Ascending aorta (tissue), 2 donors: ENCODE measurements at places on chromosomes 7 and 10. TPM values are rescaled to one million over a fixed set of nuclear protein-coding genes. Genes with fewer than 3 reads are reported as not detected.

DNA sequence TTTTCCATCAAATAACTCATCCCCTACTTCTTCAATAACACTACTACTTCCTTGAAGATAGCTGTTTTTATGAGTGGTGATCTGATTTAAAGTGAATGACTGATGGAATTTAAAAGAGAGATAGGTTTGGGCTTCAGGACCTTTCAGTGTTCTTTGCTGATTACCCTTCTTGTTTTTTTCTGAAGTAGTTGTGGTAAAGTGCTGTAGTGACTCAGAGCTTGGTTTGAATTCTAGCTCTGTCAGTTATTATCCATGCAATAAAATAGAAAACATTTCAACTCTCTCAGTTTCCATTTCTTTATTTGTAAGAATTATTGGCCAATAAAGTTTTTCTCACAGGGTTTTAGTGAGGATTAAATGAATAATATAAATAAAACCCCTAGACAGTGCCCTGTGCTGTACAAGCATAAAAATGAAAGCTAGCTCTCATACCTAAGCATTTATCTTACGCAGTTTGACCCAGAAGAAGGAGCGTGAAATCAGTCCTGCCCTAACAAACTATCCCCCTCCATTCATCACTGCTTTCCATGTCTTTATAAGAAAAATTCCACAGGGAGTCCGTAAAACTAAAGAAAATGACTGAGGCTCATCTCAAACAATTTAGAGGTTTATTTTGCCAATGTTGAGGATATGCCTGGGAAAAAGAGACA, 25.1 kb upstream of the AKAP9 start:
- no peaks in the 10 kb centered on the region for H3K4me1 ChIP-seq
- no peaks in the 10 kb centered on the region for H3K36me3 ChIP-seq
- no peak for DNase-seq
- no peak overlapping the region for H3K4me3 ChIP-seq
- H3K27me3 ChIP-seq = no peaks in the 10 kb centered on the region

DNA sequence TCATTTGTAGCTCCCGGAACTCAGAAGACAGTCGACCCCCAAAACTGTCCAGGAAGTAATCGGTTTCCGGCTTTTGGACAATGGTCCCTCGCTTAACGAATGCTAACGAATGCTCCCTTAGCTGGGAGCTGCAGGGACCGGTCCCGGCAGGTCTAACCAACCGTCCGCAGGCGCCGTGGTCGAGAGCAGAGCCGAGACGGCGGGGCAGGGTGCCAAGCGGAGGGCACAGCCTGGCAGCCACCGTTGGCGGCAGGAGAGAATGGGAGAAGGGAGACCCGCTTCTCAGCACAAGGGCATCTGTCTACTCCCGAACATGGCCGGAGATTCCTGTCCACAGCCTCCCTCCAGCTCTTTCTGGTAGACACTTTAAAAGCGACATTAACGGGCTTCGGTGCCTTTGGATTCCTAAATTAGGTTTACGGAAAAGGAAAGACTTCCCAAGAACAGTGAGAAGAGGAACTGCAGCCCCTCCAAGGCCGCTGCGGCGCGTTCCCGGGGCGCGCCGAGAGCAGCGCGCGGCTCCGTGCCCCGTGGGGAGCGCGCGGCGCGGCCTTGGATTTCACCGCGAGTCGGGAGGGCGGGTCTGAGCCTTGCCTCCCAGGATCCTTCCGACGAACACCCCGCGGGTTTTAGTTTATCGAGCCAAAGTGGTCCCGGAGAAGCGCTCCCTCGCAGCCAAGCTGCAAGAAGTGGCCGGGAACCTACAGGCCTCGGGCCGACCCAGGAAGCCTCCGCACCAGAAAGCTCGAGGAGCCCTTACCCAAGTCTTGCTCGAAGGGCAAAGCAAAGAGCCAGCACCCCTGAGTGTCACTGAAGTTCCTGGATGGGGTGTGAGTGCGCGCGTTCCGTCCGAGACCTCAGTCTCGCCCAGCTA, 3.6 kb upstream of the TBX20 start:
- H3K36me3 ChIP-seq = no peaks in the 10 kb centered on the region
- H3K4me1 ChIP-seq = no peaks in the 10 kb centered on the region
- H3K27me3 ChIP-seq = peaks cover 8% of the 10 kb centered on the region
- H3K4me3 ChIP-seq = no peak overlapping the region
- DNase-seq = no peak

- H3K27ac ChIP-seq = no peak overlapping the region
- H3K27me3 ChIP-seq = no peaks in the 10 kb centered on the region
- no peaks in the 10 kb centered on the region for H3K36me3 ChIP-seq
- H3K4me3 ChIP-seq = no peak overlapping the region
Observed at GRCh38 chr10:4011136-4011812, 226.3 kb upstream of the KLF6 start.

The SFXN3 gene
- 72.4 TPM for total RNA-seq

DNA sequence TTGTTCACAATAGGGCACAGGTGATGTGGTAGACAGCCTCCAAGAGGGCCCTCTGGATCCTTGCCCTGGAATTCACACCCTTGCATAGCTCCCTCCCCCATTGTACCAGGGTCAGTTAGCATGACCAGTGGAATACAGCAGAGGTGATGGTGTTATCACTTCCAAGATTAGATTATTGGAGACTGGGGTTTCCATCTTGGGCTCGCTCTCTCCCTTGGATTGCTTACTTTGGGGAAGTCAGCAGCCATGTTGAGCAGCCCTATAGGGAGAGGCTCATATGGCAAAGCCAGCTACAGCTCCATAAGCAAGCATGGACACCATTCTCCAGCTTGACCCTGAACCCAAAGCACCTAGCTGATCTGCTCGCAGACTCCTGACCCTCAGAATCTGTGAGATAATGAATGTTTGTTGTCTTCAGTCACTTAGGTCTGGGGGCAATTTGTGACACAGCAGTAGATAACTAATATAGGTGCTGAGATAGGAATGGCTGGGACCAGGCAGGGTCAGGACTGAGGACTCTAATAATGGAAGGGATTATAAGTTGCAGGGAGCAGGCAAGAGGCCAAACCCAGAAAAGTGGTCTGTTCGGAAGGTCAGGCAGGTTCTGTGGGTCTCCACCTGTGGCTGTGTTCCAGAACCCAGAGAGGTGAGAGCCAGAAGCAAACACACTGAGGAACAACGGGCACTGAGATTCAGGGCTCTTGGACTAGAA, 22.9 kb downstream of the TBXAS1 start:
- H3K36me3 ChIP-seq = no peaks in the 10 kb centered on the region
- H3K27me3 ChIP-seq = no peaks in the 10 kb centered on the region
- H3K4me1 ChIP-seq = no peaks in the 10 kb centered on the region
- no peak overlapping the region for H3K27ac ChIP-seq
- no peak overlapping the region for H3K4me3 ChIP-seq
- DNase-seq = no peak

- DNase-seq = no peak
- H3K36me3 ChIP-seq = no peaks in the 10 kb centered on the region
- no peak overlapping the region for H3K4me3 ChIP-seq
- no peaks in the 10 kb centered on the region for H3K27me3 ChIP-seq
- H3K4me1 ChIP-seq = no peaks in the 10 kb centered on the region
- no peak overlapping the region for H3K27ac ChIP-seq
Observed at GRCh38 chr10:33279811-33280602, 54.5 kb downstream of the NRP1 start.

The CLRN3 gene
- not detected for total RNA-seq

- no peaks in the 10 kb centered on the region for H3K36me3 ChIP-seq
- peak overlapping the region; percentile 81 for H3K4me3 ChIP-seq
- H3K27me3 ChIP-seq = no peaks in the 10 kb centered on the region
Observed at GRCh38 chr7:79452495-79453265, 787 bp downstream of the MAGI2 start.

The ADCYAP1R1 gene
- 7.8 TPM for total RNA-seq

The CLDN15 gene
- 27.7 TPM for total RNA-seq

The UTF1 gene
- total RNA-seq = not detected

DNA sequence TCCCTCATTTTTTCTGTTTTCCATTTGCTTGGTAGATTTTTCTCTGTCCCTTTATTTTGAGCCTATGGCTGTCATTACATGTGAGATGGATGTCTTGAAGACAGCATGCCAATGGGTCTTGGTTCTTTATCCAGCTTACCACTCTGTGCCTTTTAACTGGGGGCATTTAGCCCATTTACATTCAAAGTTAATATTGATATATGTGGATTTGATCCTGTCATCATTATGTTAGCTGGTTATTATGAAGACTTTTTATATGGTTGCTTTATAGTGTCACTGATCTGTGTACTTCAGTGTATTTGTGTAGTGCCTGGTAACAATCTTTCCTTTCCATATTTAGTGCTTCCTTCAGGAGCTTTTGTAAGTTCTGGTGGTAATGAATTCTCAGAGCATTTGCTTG, 89.3 kb upstream of the UNC5B start:
- H3K4me1 ChIP-seq = no peaks in the 10 kb centered on the region
- no peaks in the 10 kb centered on the region for H3K27me3 ChIP-seq
- no peaks in the 10 kb centered on the region for H3K36me3 ChIP-seq
- no peak overlapping the region for H3K27ac ChIP-seq
- DNase-seq = no peak

GRCh38 chr7:4037308-4037707, 644.8 kb upstream of the FOXK1 start:
- no peaks in the 10 kb centered on the region for H3K4me1 ChIP-seq
- no peaks in the 10 kb centered on the region for H3K27me3 ChIP-seq
- DNase-seq = no peak
- no peak overlapping the region for H3K27ac ChIP-seq
- H3K36me3 ChIP-seq = no peaks in the 10 kb centered on the region
